ENCODE measurements at places on chromosomes 11 and 22. TPM values are rescaled to one million over a fixed set of nuclear protein-coding genes. Genes with fewer than 3 reads are reported as not detected.

DNA sequence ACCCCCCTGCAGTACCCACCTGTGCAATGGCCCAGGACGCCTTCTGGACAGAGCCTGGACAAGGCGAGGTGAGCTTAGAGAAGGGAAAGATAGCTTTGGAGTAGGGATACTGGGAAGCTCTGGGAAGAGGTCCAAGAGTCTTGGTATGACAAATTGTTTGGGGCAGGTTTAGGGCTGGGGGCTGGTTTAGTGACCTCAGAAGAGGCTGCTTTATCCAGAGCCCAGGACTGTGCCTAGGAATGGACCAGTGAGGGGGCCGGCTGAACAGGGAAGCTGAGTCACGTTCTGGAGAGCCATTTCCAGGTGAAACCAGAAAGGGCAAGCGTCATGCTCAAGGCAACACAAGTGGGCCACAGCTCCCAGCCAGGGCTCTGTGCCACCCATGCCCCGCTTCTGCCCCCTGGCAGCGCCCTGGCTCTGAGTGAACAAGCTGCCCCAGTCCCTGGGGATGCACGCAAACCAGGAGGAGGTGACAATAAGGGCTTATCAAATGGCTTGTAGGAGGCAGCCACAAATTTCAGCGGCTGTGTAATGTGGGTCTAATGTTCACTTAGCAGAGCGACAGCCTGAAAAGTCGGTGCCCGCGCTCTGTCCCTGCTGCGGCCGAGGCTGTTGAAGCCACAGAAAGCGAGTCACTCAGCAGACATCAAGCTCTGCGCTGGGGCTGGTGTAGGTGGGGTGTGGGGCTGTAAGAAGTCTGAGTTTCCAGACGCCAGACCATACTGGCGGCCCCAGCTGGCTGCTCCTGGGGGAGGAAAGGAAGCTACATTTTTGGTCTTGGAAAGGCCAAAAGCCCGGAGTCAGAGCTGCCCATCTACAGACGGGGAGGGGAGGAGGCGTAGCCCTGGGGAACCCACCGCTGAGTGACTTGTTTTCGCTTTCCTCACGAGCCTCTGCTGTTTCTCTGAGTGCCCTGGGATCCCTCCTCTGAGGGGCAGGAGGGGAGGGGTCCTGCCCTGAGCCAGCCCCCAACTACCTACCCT lies 18.3 kb upstream of the SYT7 start:
- DNase-seq, result peak; percentile 52

The ANO9 gene
- polyA plus RNA-seq, result 7.5 TPM

The AIFM3 gene
- polyA plus RNA-seq, result 1.0 TPM

DNA sequence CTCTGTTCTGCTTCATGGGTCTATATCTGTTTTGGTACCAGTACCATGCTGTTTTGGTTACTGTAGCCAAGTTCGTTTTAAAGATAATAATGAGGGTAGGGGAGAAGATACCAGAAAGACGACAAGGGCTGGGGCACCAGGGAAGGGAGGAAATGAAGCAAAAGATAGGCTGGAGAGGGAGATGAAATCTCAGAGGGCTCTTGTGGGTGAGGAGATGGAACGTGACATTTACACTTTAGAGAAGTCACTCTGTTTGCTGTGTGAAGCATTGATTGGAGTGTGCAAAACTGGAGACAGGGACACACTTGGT lies 33.5 kb downstream of the OR4D9 start:
- DNase-seq, result no peak
